NCI-H1417 (cell line): ENCODE measurements at places on chromosomes 4 and X.

GRCh38 chrX:1423215-1423614 lies 29.5 kb downstream of the ASMTL start:
- DNase-seq: no peak

DNA sequence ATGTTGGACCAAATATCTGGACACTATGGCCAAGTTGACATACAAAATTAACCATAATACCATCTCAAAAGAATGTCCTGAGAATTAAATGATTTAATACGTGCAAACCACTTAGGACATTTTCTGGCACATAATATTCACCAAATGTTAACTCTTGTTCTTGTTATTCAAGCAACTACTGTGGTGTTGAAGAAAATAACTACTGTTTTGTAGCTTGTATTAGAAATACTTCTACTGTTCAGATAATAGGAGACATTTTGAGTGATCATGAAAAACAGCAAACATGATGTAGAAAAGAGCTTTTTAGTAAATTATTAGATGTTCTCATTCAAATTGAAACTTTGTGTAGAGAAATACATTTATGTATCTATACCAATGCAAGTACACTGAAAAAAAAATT lies 140.7 kb upstream of the SMIM31 start:
- no peak for DNase-seq

DNA sequence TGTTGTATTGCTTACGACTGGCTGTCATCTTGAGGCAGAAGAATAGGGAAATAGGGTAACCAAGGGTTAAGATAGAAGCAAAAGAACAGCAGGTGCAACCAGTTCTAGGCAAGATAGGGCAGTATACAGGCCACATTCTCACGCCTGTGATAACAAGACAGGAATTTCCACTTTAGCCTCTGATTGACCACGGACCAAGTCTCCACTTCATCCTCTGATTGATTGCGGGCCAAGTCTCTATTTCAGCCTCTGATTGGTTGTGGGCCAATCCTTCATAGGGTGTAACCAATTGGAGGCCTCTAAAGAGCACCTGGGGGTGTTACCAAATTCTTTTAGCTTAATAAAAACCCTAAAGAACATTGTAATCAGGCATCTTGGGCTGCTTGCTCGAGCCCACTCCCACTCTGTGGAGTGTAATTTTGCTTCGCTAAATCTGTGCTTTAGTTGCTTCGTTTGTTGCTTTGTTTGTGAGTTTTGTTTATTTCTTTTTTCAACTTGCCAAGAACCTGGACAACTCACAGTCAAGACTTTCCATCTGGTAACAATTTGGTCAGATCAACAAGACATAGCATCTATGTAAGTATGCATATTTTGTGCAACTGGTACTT lies 8.7 kb upstream of the TBC1D9 start:
- no peak for DNase-seq

DNA sequence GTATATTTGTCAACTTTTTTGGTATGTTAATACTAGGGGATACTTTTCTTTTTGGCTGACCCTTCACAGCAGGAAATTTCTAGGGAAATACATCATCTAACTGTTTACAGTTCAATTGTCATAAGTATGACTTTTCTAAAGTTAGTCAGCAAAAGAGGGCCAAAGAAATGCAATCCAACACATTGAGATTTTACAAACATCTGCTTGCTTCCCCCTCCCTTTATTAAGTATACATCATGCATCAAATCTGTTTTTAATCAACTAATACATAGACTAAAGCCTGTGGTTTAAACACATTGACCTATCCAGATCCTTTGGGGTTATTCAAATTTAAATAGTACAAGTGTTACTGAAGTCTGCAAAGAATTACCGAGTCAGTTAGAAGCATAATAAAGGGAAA lies 93.9 kb downstream of the MID1 start:
- DNase-seq: no peak

DNA sequence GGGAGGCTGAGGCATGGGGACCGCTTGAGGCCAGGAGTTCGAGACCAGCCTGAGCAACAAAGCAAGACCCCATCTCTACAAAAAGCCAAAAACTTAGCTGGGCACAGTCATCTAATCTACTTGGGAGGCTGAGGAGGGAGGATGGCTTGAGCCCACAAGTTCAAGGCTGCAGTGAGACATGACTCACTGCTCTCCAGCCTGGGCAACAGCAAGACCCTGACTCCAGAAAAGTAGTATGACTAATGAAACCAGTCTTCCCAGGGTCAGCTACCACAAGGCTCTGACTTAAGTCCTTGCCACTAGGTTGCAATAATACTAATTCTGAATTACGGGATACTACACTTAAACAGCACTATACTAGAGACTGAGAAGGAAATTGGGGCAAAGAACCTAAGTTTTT lies 33.1 kb downstream of the ERVMER34-1 start:
- DNase-seq: no peak

GRCh38 chrX:21800344-21800770 lies 39.1 kb upstream of the MBTPS2 start:
- no peak for DNase-seq

DNA sequence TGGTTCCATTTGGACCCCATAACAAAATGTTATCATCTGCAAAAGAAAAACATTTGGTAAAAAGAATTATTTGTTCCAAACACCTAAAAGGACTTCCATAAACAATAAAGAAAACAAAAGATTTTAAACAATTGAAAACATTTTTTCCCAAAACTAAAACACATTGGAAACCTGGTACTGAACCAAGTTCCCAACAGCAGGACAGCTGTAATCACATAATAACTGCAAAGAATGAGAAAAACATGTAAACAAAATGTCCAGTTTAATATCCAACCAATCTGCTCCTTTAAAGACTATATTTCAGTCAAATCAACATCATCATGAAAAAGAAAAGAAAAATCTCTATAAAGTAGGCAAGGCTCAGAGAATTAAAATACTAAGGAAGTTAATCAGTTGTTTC lies 36.3 kb downstream of the PRDM5 start:
- no peak for DNase-seq

GRCh38 chrX:134641346-134641745 lies 16.9 kb downstream of the PLAC1 start:
- no peak for DNase-seq

DNA sequence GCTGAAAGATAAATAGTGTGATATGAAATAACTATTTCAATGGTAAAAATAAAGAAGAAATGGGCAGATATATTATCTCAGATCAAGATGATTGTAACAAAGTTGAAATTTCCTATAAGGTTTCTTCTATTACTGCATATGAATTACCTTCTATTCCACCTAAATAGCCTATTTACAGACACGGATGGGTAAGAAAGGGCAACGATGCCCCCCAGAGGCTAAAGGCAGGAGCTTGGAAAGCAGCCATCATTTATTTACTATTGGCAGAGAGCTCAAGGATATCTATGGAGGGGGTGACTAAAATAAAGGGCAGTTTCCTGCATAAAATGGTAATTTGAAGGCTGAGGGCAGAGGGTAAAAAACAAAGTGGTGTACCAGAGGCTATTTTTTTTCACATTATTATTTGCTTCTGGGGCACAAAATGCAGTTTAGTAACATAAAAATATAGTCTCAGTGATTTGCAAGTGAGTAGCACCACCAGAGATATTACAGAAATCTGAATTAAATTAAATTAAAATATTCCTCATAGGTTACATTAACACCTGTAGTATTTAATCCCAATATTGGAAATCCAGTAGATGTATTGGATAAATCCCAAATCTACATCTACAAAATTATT lies 123.1 kb downstream of the BTC start:
- DNase-seq: peak; percentile 74

GRCh38 chr4:148095346-148095923 lies 346.8 kb downstream of the NR3C2 start:
- no peak for DNase-seq

- peak; percentile 61 for DNase-seq
Measured at GRCh38 chrX:71128915-71129765, 10.7 kb downstream of the MED12 start.

DNA sequence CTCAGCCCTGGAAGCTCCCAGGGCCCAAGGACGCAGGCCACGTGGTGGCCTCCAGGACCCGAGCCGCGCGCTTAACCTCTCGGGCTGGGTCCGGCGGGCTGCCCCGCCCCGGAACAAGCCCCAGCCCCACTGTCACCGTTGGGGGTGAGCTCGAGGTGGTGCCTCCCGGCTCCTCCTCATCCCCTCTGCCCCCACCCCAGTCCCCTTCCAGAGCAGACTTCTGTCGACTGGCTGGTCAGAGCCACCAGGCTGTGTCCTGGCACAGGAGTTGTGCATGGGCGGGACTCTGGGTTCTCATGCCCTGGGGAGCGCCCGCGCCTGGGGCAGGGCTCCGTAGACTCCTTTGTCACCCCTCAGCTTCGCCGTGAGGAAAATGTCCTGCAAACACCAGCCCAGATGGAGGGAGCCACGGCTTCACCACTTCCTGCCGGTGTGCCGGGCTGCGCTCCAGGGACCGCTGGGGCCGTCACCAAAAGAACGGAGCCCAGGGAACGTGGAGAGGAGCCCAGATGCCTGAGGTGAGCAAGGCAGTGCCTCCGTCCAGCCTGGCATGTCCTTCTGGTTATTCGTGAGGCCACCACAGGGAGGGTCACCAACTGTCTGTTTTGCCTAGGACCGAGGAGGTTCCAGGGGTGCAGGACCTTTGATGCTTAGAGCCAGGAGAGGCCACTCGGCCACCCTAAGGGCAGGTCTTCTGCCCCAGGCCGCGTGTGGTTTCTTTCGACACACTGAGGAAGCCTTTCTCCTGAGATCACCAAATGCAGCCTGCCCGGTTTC lies 7.1 kb upstream of the RGS12 start:
- no peak for DNase-seq

DNA sequence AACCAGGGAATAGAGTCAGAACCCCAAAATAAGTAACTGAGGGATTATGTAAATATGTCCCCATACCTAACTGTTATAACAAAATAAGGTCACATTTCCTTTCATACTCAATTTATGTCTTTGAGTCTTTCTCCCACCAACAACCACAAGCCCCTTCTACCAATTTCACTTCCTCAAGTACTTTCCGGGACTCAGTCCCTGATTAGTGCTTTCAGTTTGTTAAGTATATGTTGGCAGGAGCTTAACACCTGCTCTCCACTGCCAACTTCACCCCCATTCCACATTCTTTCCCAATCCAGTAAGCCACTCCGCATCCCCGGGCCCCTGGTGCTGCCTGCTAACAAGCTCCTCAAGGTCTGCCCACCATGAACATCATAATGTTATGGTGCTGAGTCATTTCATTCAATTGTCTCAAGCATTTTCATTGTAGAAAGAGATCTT lies 71.3 kb upstream of the SPRY1 start:
- no peak for DNase-seq

GRCh38 chr4:153183146-153183545 lies 21.1 kb upstream of the TRIM2 start:
- no peak for DNase-seq

GRCh38 chrX:530726-531610 lies 99.6 kb upstream of the SHOX start:
- no peak for DNase-seq

DNA sequence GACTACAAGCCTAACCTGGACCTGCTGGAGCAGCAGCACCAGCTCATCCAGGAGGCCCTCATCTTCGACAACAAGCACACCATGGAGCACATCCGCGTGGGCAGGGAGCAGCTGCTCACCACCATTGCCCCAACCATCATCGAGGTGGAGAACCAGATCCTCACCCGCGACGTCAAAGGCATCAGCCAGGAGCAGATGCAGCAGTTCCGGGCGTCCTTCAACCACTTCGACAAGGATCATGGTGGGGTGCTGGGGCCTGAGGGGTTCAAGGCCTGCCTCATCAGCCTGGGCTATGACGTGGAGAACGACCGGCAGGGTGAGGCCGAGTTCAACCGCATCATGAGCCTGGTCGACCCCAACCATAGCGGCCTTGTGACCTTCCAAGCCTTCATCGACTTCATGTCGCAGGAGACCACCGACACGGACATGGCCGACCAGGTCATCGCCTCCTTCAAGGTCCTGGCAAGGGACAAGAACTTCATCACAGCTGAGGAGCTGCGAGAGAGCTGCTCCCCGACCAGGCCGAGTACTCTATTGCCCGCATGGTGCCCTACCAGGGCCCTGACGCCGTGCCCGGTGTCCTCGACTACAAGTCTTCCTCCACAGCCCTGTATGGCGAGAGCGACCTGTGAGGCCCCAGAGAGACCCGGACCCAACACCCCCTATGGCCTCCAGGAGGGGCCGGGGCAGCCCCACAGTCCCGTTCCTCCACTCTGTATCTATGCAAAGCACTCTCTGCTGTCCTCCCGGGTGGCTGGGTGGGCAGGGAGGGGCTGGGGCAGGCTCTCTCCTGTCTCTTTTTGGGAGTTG lies 486.2 kb downstream of the TRAM1L1 start:
- no peak for DNase-seq

- no peak for DNase-seq
Measured at GRCh38 chr4:27101126-27101525, 240.5 kb downstream of the STIM2 start.

DNA sequence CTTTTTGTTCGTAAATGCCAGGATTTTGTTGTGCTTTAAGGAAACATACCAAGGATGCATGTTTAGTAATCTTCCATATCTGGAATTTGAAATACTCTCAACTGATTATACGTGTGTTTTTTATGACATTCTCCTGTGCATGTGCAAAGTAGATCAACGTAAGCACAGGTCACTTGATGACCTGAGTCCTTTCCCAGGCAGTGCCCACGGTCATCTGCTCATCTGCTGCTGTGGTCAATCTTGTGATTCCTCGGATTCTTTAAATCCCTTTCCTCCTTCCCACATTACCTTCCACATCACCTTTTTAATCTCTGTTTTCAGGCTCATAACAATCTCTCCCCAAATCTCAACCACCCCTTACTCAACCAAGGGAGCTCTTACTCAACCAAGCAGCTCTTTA lies 104.1 kb downstream of the RASL11B start:
- no peak for DNase-seq

DNA sequence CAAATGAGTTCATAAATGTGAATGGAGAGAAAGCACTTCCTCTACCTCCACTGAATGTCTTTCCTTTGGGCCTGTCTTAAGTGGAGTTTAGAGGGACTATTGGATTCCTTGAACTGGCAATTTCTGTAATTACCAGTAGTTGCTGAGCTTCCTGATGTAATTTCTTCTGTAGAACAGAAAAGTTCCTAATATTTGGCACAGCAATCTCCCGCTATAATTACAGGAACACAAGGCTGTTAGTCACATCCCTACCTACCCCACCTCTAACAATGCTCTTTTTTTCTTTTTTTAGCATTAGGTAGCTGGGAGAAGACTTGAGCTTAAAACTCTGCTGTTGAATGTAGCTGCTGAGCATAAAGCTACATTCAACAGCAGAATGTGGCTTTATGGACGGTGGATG lies 24.8 kb upstream of the RBPJ start:
- DNase-seq: no peak

GRCh38 chrX:132953354-132953753 lies 5.1 kb downstream of the HS6ST2 start:
- no peak for DNase-seq

- no peak for DNase-seq
Measured at GRCh38 chr4:182884040-182884439, 33.1 kb downstream of the DCTD start.
